ENCODE measurements at places on chromosomes 13 and 19. TPM values are rescaled to one million over a fixed set of nuclear protein-coding genes. Genes with fewer than 3 reads are reported as not detected.

Gene PLIN5
- total RNA-seq, result 2.3 TPM

Gene MPND
- 4.8 TPM for total RNA-seq

Gene CEACAM3
- total RNA-seq, result 0.09 TPM

Gene LILRB2
- total RNA-seq, result 0.53 TPM

Gene KCNK6
- total RNA-seq, result 2.6 TPM

Gene ZNF85
- total RNA-seq, result 12.4 TPM

Gene SERTM1
- 1.6 TPM for total RNA-seq

- no peak overlapping the region for H3K27ac ChIP-seq
- no peaks in the 10 kb centered on the region for H3K36me3 ChIP-seq
- H3K27me3 ChIP-seq, result no peaks in the 10 kb centered on the region
Observed at GRCh38 chr13:93861818-93862217, 617.7 kb downstream of the DCT start.

DNA sequence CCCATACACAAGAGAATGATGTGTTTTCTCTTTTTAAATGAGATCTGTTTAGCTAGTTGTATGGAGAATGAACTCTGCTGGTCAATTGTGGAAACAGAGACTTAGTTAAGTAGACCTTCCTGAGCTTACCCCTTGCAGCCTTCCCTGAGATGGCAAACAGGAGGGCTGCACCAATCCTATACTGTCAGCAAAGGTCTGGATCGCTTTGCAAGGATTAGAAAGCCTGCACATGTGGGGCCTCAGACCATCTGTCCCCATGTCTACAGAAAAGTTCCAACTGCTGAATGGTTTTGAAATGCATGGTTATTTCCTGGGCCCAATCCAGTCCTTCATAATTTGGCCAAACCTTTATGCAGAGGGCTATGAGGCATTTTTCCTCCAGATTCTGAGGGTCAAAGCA is 183.9 kb upstream of the SLC10A2 start:
- no peak overlapping the region for H3K27ac ChIP-seq
- H3K4me1 ChIP-seq, result no peaks in the 10 kb centered on the region
- no peak overlapping the region for H3K4me3 ChIP-seq
- DNase-seq, result no peak
- no peaks in the 10 kb centered on the region for H3K36me3 ChIP-seq

DNA sequence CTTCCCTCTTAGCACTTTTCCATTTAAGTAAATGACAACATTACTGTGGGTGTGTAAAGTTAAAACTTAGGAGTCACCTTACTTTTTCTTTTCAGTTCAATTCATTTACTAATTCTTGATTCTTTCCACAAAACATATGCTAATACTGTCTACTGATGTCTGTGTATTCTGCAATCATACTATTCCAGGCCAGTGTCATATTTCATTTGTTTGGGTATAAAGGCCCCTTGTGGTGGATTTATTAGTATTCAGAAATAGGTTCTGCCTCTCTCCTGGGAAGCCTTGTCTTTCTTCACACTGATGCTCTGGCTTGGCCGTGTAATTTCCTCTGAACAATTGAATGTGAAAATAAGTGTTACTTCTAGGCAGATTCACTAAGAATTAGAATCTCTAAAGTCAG is 621.9 kb upstream of the SPRY2 start:
- no peaks in the 10 kb centered on the region for H3K27me3 ChIP-seq
- H3K4me3 ChIP-seq, result no peak overlapping the region
- H3K4me1 ChIP-seq, result no peaks in the 10 kb centered on the region
- no peak overlapping the region for H3K27ac ChIP-seq

- no peaks in the 10 kb centered on the region for H3K36me3 ChIP-seq
- H3K27me3 ChIP-seq, result no peaks in the 10 kb centered on the region
- peak; percentile 94 for DNase-seq
- H3K27ac ChIP-seq, result peak overlapping the region; percentile 87
- H3K4me3 ChIP-seq, result no peak overlapping the region
Observed at GRCh38 chr13:35388441-35389355, 87.8 kb downstream of the MAB21L1 start.

GRCh38 chr19:31450696-31451095 is 101.5 kb upstream of the TSHZ3 start:
- no peak overlapping the region for H3K27ac ChIP-seq
- no peak for DNase-seq
- H3K36me3 ChIP-seq, result no peaks in the 10 kb centered on the region
- peaks cover 10% of the 10 kb centered on the region for H3K4me1 ChIP-seq
- no peak overlapping the region for H3K4me3 ChIP-seq

GRCh38 chr13:104414181-104414580 is 1348.0 kb upstream of the SLC10A2 start:
- DNase-seq, result no peak
- no peaks in the 10 kb centered on the region for H3K4me1 ChIP-seq
- no peaks in the 10 kb centered on the region for H3K27me3 ChIP-seq
- no peak overlapping the region for H3K27ac ChIP-seq
- H3K4me3 ChIP-seq, result no peak overlapping the region

- H3K4me1 ChIP-seq, result peaks cover 3% of the 10 kb centered on the region
- H3K27me3 ChIP-seq, result peaks cover 9% of the 10 kb centered on the region
- no peaks in the 10 kb centered on the region for H3K36me3 ChIP-seq
Observed at GRCh38 chr13:112910016-112910415, 59.0 kb upstream of the MCF2L start.

- H3K4me3 ChIP-seq, result no peak overlapping the region
- H3K27me3 ChIP-seq, result no peaks in the 10 kb centered on the region
- H3K36me3 ChIP-seq, result peaks cover 2% of the 10 kb centered on the region
- H3K27ac ChIP-seq, result no peak overlapping the region
Observed at GRCh38 chr13:30256713-30257467, 50.5 kb downstream of the KATNAL1 start.

GRCh38 chr13:24764276-24764630 is 284 bp downstream of the RNF17 start:
- H3K27me3 ChIP-seq, result no peaks in the 10 kb centered on the region
- no peak overlapping the region for H3K4me3 ChIP-seq
- no peak overlapping the region for H3K27ac ChIP-seq
- no peaks in the 10 kb centered on the region for H3K36me3 ChIP-seq
- no peaks in the 10 kb centered on the region for H3K4me1 ChIP-seq
- DNase-seq, result no peak
